ENCODE measurements at places on chromosomes 11 and 22.

- DNase-seq: peak; percentile 7
Measured at GRCh38 chr22:25081409-25081824, 118.2 kb upstream of the CRYBB3 start.

DNA sequence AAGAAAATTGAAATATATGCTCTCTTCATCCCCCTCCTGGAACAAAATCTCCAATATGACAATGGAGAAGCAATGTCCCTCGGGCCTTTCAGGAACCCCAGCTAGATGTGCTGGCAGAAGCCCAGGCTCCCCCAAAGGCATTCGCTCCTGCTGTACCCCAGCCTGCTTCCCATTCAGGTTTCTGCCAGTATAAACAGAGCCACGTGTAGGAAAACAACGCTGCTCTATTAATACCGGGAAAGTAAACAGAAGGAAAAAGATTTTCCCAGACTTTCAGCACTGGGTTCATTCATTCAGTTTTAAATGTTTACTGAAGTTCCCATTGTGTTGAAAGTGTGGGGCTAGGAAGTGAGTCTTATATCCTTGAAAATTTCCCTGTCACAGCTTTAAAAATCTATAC is 147.1 kb downstream of the CADM1 start:
- no peak for DNase-seq

DNA sequence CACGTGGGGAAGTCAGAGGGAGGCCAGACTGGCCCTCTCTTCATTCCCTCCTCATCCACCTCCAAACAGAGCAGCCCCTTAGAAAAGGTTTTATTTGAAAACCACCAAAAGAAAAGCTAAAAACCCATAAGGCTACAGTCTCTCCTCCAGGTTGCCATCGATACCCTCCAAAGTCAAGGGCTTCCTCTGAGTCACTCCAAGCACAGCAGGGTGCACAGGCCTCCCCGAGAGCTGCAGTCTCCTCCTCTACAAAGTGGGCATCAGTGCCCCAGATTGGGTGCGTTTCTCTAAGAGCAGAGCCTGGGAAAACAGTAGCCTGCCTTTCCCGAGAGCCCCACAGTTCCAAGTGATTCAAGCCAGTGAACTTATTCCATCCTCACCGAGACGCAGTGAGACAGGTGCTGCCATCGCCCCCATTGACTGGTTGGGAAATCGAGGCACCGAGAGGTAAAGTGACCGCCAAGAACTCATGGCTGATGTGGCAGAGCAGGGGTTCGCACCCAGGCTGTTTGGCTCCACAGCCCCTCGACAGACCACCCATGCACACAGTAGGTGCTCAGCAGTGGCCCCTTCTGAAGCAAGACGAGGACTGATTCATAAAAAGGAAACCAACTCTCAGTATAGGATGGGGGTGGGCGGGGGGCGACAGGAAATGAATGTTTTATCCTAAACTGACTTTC is 91.7 kb upstream of the SHISAL1 start:
- no peak for DNase-seq

GRCh38 chr11:120121336-120121735 is 16.6 kb downstream of the TRIM29 start:
- no peak for DNase-seq

DNA sequence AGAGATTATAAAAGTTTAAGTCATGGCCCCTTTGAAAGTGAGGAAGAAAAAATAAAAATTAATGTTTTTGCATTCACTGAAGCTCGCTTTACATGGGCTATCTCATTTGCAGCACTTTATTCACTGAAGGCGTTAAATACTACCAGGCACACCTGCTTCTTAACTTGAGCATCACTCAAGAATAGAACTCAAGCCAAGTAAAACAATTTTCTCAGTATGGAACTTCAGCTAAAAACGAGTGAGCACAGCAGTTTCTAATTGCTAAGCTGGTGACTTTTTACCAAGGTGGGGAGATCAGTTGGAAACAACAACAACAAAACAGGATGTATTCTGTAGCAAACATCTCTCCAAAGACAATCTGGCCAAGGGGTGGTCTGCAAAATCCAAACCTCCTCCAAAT is 405.6 kb downstream of the RAB38 start:
- no peak for DNase-seq
